ENCODE measurements at places on chromosomes 5 and 9.

GRCh38 chr5:179367491-179367890 lies 22.2 kb upstream of the ADAMTS2 start:
- DNase-seq: no peak

GRCh38 chr5:62256161-62257019 lies 49.6 kb upstream of the KIF2A start:
- no peak for DNase-seq

DNA sequence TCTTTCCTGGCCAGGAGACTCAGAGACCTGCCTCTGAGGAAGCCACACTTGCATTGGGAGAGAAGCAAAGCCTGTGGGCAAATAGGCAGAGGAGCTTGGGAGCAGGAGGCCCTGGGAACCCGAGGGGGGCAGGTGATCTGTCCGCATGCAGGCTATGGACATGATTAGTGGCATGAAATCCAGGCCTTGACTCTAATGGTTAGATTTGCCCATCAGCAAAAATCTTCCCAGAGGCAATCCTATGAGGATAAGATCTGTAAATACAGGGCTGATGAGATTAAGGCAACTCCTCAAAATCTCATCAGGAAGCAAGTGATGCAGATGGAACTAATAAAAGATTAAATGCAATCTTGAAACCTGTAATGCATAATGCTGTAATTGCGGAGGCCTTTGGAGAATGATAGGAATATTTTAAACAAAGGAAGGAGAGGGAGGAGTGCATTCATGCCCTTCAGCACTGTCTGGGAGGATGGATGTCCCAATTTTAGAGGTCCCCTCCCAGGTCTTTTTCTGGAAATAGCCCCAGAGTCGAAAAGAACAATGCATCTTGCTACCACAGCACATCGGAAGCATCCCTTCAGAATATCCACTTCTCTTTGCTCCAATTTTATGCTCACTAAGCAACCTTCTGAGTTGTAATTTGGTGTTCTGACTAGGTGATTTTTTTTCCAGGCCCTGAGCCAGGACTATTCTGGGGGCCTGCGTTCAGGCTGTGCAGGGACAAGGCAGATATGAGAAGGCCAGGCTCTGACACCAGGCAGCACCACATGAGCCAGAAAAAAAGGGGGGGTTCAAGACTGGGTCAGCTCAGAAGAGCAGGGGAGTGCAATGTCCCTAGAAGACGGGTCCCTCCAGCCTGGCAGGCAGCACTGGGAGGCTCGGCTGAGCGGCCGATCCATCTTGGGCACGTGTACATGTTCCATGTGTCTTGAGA lies 66.5 kb downstream of the MED10 start:
- DNase-seq: no peak

GRCh38 chr9:10876333-10876732 lies 263.5 kb upstream of the PTPRD start:
- no peak for DNase-seq

DNA sequence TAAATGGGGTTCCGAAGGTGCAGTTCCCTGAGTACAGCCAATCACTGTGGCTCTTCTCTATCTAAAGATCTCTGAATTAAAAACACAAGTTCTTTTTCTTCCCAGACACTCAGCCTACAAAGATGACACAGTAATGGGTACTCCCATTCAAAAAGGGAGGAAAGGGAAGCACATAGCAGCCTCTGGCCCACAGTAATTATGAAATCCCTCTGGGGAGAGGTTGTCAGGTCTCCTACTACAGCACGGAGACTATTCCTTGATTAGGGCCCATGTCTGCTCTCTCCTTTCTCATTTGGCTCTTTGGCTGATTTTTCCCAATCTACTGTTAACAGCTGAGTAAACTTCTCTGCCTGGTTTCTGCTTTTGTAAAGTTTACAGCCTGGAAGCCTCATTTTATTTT lies 62.0 kb upstream of the RANBP3L start:
- no peak for DNase-seq

GRCh38 chr9:84557751-84558150 lies 111.8 kb upstream of the NTRK2 start:
- no peak for DNase-seq

- DNase-seq: no peak
Measured at GRCh38 chr5:76494201-76494600, 91.1 kb downstream of the IQGAP2 start.

DNA sequence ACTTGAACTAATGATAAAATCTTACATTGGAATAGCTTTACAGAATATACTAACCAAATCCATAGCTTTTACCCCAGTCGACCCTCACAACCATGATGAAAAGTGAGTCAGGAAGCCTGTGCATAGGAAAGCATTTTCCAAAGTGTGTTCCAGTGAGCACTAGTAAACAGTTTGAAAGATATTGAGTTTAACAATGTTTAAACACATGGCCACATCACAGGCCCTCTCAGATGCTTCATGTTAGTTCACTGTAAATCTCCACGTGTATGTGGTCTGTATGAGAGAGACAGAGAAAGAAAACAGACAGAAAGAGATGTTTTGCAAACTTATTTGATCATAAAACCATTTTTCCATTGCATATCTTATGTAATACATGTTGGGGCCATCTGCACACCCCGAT lies 27.0 kb downstream of the PRUNE2 start:
- no peak for DNase-seq
